ENCODE measurements at places on chromosomes 4 and X.

GRCh38 chr4:70700712-70701111 lies 12.4 kb downstream of the UTP3 start:
- DNase-seq: no peak

DNA sequence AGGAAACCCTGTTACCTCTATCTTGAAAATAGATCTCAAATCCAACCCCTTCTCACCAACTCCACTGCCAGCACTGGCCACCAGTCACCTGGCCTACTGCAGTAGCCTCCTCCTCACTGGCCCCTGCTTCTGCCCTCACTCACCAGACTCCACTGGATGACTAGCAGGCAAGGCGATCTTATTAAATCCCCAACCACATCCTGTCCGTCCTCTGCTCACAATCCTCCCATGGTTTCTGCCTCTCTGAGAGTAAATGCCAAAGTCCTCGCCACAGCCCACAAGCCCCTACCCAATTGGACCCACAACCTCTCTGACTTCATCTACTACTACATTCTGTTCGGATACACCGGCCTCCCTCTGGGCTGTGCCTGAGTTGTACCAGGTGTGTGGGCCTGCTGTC lies 5.4 kb upstream of the PIM2 start:
- no peak for DNase-seq

- DNase-seq: no peak
Observed at GRCh38 chr4:72553540-72554337, 15.3 kb downstream of the ADAMTS3 start.

DNA sequence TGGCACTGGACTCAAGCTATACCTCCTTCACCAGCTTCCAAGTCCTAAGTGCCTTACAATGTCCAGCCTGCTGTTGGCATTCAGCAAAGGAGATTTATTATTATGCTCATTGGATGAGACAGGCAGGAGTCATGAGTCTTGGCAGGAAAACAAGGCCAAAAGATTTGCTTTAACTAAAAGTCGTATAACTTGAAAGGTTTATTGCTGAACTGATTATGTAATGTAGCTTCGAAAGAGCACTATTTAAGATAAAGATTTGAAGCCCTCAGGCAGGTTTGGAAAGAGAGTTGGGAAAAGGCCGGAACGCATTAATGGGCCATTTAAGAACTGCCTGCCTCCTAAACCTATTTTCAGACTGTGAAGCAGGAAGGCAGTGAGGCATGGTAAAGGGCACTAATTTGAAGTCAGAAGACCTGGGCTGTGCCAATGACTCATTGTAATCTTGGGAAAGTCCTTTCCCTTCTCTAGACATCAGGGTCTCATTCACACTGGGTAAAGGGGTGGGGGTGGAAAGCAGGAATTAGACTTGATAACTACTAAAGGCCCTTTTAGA lies 280.5 kb upstream of the EDA2R start:
- no peak for DNase-seq

DNA sequence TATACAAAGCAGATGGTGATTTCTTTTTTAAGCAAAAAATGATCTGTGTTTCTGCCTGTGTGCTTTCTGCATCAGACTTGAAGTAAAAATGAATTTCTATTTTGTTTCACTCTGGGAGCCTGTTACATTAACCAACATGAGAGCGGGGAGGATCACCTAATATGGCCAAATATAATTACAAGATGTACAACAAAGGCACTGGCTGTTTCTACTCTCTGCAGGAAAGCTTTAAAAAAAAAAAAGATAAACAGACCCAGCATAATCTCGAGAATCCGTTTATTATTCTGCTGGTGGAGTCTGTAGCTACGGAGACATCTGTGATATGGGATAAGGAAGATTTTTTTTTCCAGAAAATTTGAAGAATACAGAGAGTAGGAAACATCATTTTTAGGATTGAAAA lies 103.6 kb downstream of the COMMD8 start:
- no peak for DNase-seq

DNA sequence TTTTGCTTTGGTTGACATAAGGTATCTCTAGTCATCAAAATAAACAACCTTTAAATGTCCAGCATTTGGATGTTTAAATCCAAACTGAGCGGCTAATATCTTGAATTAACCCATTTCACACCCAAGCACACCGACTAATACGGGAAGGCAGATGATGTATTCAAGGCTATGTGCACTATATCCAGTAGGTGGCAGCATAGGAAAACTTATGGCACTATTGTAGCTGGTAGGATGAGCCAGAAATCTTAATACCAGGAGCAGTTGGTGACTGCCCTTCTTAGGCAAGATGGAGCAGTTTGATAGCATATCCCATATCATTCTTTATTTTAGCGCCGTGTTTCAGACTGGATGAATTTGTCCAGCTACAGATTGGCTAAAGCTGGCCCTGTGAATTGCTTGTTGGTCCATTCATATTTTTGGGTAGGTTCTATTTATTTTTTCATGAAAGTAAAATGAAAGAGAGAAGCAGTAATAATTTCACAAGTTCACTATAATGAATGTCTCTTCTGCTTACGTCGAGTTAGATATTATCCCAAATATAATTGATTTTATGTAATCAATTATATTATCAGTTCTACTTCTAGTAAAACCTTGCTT lies 24.4 kb downstream of the UCHL1 start:
- DNase-seq: no peak

- DNase-seq: no peak
Observed at GRCh38 chr4:16720761-16721160, 177.7 kb downstream of the LDB2 start.

- DNase-seq: no peak
Observed at GRCh38 chr4:24809376-24809775, 14.0 kb downstream of the SOD3 start.

- DNase-seq: no peak
Observed at GRCh38 chrX:43949669-43950068, 23.5 kb downstream of the NDP start.

- no peak for DNase-seq
Observed at GRCh38 chr4:90071289-90072235, 55.6 kb upstream of the CCSER1 start.

DNA sequence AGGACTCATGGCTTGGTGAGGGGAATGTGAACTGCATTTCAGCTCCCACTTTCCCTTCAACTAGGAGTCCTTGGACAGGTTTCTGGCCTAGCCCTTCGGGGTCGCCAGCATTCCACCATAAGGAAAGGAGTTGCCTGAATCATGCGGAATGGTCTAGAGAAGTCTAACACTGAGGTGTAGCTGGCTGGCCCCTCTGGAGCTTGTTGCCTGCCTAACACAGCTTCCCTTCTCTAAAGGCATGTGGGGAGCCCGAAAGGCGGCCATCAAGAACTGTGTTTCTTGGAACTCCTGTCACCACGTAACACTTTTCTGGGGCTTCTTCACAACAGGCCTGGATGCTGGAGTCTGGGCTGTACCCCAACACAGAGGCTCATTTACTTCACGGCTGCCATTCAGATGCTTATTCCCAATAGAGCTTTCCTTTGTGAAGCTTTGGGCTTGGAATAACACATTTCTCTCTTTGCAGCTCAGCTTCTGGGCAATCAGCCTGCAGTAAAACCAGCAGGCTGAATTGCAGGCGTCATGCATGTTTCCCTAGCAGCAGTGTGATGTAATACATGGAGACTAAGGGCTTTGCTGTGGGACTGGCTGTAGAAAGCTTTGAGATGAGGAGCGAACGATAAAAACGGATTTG lies 5.4 kb downstream of the GABRQ start:
- no peak for DNase-seq

GRCh38 chr4:74546057-74546456 lies 101.1 kb downstream of the AREG start:
- DNase-seq: no peak

DNA sequence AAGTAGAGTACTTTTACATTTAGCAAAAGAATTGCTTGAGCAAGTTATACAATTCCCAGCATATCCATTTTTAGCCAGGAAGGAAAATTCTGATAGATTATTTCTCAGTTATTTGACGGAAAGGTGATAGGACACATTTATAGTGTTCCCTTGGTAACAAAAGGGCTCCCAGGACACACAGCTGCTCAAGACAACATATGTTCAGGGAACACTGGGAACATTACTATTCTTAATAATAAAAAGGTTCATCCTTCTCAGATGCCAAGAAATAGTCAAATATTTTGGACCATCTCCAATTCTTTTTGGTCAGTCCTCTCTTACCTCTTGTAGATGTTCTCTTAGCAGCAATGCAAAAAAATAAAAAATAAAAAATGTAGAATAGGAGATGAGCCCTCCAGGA lies 66.8 kb upstream of the SMAD1 start:
- no peak for DNase-seq

GRCh38 chrX:119062750-119063374 lies 9.9 kb upstream of the CT47C1 start:
- DNase-seq: no peak

DNA sequence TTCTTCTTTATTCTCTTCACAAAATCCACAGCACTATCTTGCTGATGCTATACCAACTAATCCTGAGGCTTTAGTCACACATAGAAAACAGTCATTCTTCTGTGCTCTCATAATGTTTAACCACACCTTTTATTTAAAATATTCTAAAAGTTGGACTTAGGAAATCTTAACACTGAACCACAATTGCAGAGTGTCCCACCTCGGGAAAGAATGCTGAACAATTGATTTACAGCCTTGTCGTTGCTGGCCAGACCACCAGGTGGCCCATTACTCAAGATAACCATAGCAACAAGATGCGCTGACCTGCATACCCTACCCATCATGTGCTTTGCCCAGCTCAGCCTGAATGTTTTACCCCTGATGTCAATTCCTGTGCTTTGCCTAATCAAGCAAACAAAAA lies 100.8 kb downstream of the ARSJ start:
- no peak for DNase-seq

- no peak for DNase-seq
Observed at GRCh38 chr4:41213625-41214135, 662 bp downstream of the APBB2 start.

GRCh38 chrX:101602077-101602476 lies 15.7 kb downstream of the ARMCX6 start:
- no peak for DNase-seq

DNA sequence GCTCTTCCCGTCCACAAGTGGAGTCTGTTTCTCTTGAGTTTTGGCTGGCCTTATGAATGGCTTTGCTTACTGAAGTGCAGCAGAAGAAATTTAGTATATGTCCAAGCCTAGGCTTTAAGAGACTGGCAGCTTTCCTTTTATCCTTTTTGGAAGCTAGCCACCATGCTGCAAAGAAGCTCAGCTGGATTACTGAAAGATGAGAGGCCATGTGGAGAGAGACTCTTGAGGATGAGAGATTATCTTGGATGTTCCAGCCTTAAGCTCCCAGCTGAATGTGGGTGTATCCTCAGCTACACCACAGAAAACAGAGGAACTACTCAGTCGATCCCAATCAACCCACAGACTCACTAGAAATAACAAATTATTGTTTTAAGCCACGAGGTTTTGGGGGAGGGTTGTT lies 12.5 kb downstream of the CCNG2 start:
- DNase-seq: no peak

GRCh38 chr4:94757192-94758140 lies at the start of gene BMPR1B:
TSS of gene BMPR1B (plus strand) at chr4:94757955. CDS start at chr4:95104425, 346,470 bp downstream.
- no peak for DNase-seq

DNA sequence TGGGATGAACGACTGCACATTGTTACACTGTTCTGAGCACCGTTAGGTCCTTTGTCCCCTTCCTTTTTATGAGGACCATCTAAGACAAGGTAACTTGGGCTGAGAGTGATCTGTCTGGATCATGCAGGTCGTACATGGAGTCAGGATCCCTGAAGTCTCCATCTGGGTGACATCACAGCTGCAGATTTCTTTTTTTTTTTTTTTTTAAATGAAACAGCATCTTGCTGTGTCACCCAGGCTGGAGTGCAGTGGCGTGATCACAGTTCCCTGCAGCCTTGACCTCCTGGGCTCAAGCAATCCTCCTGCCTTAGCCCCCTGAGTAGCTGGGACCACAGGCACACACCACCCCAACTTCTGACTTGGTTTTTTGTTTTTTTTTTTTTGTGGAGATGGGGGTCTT lies 16.5 kb downstream of the SHROOM2 start:
- DNase-seq: no peak

DNA sequence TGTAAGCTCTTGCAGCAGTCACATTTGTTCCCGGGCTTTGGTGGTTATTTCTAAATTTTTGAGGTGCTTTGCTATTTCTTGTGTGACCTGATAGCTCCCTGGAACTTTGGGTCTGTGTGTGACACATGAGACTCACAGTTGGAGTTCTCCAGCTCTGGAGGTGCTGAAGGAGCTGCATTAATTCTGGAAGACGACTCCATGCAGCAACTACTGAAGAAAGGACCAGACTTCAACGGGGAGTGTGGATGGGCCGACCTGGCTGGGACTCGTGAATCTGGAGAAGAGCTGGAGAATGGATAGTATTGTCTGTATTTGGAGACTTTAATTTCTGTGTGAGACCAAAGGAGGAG lies 1.5 kb downstream of the MRFAP1 start:
- DNase-seq: no peak

GRCh38 chr4:20532116-20532790 lies 168.0 kb upstream of the PACRGL start:
- no peak for DNase-seq

DNA sequence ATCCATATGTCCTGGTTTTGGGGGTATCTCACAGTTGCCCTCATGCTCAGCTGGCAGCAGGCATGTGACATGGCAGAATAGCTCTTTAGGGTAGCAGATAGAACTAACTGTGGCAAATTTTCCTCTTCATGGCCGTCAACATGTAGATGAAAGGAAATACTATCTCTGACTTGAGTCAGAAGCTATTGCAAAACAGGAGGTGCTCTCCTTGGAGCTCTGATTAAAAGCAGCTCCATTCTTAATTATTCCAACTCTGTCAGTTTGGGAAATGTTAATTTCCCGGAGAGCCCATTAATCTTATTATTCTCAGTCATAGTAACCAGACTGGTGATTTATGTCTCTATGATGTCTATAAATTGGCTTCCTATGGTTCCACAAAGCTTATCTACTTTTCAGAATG lies 18.2 kb downstream of the IL13RA1 start:
- DNase-seq: no peak

DNA sequence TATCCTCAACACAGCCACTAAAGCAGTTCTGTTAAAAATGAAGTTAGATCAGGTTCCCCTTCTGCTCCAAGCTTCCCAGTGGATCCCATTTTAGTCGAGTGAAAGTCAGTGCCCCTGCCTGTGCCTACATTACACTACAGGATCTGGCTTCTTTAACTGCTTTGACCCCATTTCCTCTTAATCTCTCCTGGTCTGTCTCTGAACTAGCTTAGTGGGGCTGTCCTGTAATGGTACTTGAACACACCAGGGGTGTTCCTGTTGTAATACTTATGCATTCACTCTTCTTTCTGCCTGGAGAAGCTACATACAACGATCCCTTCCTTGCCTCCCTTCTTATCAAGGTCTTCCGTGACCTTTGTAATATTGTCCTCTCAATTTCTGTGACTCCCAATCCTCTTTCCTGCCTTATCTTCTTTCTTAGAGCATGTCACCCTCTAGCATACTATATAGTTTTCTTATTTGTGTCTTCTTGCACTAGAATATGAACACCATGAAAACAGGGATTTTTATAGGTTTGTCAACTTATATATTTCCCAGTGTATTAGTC lies 16.7 kb downstream of the ARSJ start:
- DNase-seq: no peak

DNA sequence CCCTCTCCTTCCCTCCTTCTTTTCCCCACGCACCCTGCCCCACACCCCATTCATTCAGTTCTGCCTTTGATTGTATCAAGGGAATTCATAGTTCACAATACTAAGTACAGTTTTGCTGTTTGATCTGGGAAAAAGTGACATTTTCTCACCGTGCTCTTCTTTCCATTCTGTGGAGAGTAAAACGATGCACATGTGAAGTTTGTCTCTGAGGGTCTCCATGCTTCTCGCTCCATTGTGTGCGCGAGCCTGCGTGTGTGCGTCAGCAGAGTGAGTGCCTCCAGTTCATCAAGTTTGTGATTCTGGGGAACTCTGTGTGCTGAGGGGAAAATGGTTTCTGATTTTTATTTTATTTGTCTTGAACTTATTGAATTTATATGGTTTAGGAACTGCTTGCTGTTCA lies 1.9 kb downstream of the STK26 start:
- no peak for DNase-seq

All from stimulated activated CD4-positive, alpha-beta T cell treated with anti-CD3 and anti-CD28 coated beads, Interleukin-2, amount 100 ng/mL, for 4 hours (primary cell).